Activated naive CD8-positive, alpha-beta T cell treated with anti-CD3 and anti-CD28 coated beads, Interleukin-2, amount 50 U/mL, for 16 hours (primary cell): ENCODE measurements at places on chromosomes 5 and 9.

DNA sequence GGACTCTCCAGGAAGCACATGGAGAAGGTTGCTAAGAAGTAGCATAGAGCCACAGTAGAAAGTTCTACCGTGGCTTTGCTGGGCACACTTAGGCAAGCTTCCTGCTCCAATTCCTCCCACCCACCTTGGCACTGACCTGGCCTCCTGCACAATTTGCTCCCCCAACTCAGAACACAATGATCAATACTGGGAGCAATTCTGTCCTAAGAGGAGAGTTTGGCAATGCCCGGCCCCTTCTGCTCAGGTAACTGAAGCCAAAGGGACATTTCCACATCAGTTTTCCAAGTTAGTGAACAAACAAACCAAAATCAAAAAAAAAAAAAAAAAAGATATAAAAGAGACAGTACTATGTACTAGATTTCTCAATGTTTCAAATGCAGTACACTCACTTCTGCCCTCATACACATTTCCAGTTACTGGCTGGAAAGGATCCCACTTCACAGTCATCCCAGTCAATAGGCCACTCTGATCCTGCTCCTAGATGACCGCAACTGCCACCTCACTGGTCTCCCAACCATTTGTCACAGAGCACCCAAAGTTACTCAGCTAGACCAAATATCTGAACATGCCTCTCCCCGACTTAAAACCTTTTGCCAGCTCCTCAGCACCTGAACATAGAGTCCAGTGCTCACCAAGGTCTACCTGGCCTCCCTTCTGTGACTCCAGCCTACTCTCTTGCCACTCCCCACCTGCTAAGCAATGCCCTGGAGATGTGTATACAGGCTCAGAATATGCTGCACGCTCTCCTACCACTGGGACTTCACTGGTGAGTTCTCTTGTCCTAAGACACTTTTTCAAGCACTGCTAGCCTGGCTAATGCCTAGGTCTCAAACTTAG is 21.3 kb downstream of the ABCA1 start:
- DNase-seq: no peak

- no peak for DNase-seq
Measured at GRCh38 chr5:176676361-176676824, 29.1 kb downstream of the TSPAN17 start.

GRCh38 chr9:75390951-75391350 is 302.6 kb downstream of the OSTF1 start:
- no peak for DNase-seq

- DNase-seq: no peak
Measured at GRCh38 chr9:74117731-74118130, 379.4 kb upstream of the RORB start.

- DNase-seq: no peak
Measured at GRCh38 chr5:83512061-83512745, 40.7 kb downstream of the VCAN start.

DNA sequence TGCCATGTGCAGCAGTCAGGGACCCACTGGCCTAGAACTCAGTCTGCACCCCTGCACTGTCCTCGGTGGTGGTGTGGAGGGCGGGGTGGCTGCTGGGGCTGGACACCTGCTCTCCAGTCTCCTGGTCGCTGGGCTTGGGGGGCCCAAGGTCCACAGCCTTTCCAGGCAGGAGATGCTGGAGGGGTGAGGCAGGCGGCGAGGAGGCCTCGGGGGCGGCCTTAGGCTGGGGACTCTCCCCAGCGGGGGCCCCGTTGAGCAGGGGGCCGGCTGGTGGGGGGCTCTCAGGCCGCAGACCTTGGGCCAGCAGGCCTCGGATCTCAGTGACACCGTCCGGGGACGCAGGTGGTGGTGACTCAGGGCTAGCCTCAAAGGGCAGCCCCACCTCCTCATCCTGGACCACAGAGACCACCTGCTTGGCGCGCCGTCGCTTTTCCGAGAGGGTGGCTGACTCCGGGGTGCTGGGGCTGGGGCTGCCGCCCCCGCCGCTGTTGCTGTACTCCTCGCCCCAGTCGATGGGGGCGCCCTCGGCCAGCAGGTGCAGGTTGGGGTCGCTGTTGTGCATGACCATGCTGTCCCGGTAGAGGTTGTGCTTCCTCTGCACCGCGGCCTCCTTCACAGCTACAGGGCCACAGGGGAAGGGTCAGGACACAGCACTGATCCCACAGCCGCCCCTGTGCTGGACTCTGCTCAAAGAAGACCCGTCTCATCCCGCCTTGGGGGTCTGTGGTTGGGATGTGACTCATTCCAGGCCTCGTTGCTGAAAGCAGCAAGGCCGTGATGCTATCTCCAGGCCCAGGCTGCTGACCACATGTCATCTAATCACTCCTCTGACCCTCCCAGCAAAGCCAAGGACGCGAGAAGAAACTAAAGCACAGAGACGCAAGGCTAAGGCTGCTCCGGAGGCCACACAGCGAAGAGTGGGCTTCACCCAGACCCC is 55.8 kb downstream of the LRSAM1 start:
- DNase-seq: no peak

DNA sequence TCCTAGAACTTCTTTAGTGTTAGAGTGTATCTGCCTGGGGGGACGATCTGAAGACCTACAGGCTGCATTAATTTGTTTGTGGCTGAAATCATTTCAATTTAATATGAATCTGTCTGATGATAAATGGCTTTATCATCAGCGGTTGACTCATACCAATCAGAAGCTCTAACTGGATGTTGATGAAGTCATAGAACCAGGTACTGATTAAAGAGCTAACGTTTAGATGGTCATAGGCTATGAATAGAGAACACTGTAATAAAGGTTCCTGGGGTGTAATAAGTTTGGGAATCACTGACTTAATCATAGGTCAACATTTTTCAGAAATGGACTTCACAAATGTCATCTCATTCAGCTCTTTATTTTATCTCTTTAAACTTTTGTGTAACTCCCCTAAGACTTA is 329.9 kb downstream of the MSX2 start:
- DNase-seq: no peak

DNA sequence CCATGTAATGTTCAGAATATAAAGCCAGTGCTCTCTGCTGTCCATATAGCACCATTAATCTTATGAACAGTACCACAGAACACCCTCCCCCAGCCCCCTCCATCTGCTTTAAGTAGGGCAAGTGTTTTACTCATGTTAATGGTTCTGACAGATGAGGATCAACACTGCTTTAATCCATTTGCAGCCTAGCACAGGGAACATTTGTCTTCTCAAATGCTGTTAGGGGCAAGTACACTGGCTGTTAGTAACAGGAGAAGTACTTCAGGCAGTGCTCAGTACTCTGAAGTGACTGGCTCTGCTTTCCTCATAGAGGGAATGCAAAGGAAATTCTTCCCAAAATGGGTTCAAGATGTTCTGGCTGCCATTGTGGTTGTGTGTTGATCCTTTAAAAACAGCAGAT is 202.6 kb downstream of the DCP2 start:
- DNase-seq: no peak

DNA sequence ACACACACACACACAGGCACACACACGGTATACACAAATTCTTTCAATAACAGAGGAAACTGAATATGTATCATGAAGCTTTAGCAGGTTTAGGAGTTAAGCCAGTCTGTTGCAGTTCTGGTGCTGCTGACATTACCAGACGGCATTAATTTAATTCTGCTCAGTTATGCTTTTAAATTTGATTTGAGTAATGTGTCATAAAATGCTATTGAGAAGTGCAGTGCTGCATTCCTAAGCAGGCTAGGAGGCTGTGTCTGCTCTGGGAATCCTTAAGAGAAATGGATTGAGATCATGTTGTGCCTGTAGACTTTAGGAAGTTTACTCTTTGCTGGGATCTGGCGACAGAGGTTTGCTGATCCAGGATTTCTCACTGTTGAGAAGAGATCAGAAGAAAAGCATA is 733.8 kb downstream of the BRINP1 start:
- no peak for DNase-seq

GRCh38 chr9:22105005-22105722 is 96.1 kb upstream of the CDKN2B start:
- DNase-seq: no peak

DNA sequence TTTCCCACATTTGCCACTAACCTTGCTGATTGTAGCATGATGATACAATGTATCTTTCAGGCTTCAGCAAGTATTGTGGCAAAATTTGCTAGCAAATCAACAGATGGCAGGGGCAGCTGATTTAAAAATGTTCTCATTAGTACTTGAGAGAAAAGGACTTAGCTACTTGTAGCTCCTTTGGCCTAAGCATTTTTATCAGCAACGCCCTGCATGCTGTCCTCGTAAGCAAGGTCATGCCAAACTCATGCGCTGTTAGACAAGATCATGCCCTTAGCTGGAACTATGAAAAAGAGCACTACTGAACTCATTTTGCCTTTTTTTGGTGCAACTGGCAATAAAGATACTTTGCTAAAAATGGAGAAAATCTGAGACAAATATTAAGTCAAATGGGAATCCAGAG is 197.1 kb downstream of the ICE1 start:
- DNase-seq: no peak

GRCh38 chr5:127571314-127572131 is 54.1 kb downstream of the PRRC1 start:
- DNase-seq: no peak

DNA sequence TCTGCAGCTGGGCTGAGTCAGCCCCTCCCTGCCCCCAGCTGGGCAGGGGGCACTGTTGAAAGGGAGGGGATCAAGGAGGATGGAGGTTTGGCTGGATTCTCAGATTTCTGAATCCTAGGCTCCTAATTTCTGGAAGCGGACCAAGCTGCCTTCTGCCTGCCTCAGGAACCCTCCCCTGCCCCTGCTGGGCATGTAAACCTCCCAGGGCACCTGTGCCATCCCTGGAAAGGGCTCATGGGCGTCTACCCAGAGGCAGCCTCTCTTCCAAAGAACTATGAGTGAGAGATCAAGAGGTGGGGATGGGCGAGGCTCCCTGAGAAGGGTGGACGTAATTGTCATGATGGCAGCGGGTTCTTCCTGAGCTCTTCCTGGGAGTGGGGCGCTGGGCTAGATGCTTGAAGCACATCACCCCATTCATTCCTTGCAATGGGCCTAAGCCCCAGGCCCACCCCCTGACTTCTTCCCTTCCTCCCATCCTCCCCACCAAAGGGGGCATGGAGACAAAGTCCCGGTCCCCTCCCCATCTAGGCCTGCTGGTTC is 21.6 kb downstream of the CSF1R start:
- no peak for DNase-seq

- no peak for DNase-seq
Measured at GRCh38 chr9:132873403-132873802, 4.7 kb downstream of the AK8 start.

GRCh38 chr9:29332789-29333188 is 1759.5 kb upstream of the C9orf72 start:
- no peak for DNase-seq

DNA sequence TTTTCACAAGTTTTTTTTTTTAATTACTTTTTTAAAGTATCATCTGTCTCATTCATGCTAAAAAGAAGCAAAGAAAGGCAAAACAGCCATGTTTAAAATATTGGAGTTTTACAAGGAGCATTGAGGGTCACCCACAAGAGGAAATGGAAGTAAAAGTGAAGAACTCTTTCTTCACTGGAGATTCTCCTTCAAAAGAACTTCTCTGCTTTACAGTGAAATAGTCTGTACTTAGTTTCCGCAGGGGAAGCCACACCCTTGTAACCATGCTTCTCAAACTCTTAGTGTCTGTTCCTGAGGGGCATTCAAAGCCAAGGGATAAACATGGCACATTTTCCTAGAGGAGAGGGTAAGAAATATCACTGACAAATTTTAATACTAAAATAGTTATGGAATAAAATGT is 8.6 kb downstream of the C9orf72 start:
- no peak for DNase-seq

DNA sequence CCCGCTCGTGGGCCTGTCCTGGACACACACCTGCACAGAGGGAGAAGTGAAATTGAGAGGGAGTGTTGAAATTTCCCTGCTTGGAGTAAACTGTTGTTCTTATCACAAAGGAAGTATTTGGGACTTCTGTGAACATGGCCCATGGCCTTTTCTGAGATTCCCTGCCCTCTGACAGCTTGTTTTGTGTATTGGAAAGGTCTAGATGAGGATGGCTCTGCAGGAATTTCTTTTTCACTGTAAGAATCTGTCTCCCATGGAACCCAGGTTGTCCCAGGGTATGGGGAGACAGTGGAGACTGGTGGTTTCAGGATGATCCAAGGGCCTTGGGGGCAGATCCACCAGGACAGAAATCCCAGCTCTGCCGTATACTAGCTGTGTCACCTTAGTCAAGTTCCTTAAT is 121.8 kb downstream of the ARHGAP26 start:
- DNase-seq: no peak

- DNase-seq: no peak
Measured at GRCh38 chr9:137357166-137357565, 55.1 kb upstream of the NRARP start.

- no peak for DNase-seq
Measured at GRCh38 chr5:54049963-54050362, 260.4 kb downstream of the ARL15 start.

- DNase-seq: no peak
Measured at GRCh38 chr5:178466342-178466741, 123.9 kb downstream of the COL23A1 start.
